ENCODE measurements at places on chromosomes 5 and 9.
A peak's percentile ranks its signal among the peaks of the same experiment; 100 is the strongest.

- no peak overlapping the region for H3K4me3 ChIP-seq
- H3K4me1 ChIP-seq: peaks cover 56% of the 10 kb centered on the region
- no peaks in the 10 kb centered on the region for H3K27me3 ChIP-seq
- no peak for DNase-seq
These were observed 27.2 kb downstream of the ARHGAP26 start for GRCh38 chr5:142797420-142797819.

DNA sequence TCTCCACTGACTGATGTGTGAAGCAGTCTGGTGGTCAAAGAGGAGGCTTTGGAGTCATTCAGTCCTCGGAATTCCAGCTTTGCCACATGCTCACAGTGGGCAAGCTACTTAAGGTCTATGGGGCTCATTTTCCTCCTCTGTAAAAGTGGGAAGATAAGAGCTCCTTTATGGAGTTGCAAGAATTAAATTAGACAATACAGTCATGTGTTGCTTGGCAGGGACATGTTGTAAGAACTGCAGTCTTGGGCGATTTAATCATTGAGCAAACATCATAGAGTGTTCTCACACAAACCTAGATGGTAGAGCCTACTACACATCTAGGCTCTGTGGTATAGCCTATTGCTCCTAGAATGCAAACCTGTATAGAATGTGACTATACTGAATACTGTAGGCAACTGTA is 253.9 kb downstream of the SH3GL2 start:
- DNase-seq: no peak
- no peak overlapping the region for H3K27ac ChIP-seq
- no peaks in the 10 kb centered on the region for H3K27me3 ChIP-seq
- no peak overlapping the region for H3K4me3 ChIP-seq
- H3K36me3 ChIP-seq: no peaks in the 10 kb centered on the region
- no peaks in the 10 kb centered on the region for H3K4me1 ChIP-seq

GRCh38 chr5:139064613-139065012 is 133.6 kb downstream of the SIL1 start:
- H3K27ac ChIP-seq: no peak overlapping the region
- no peak for DNase-seq
- H3K36me3 ChIP-seq: no peaks in the 10 kb centered on the region

DNA sequence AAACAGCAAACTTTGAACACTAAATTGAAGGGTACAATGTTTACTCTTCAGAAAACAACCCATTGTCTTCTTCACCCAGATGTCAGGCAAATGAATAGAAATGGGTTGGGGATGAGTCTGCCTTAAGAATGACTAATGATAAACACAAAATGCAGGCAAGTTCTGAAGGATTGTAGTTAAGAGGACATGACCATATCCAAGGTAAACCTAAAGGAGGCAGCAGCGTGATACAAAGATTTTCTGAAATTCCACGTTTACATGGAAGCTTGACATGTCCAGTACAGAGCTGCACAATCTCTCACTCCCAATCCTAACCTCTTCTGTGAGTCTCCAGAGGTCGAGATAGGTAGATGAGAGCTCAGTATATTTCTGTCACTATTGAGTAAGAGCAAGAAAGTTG is 1263.2 kb upstream of the CDH6 start:
- no peak overlapping the region for H3K4me3 ChIP-seq
- no peaks in the 10 kb centered on the region for H3K4me1 ChIP-seq
- H3K27me3 ChIP-seq: no peaks in the 10 kb centered on the region
- no peak for DNase-seq
- H3K36me3 ChIP-seq: no peaks in the 10 kb centered on the region

GRCh38 chr5:118863345-118863744 is 125.0 kb downstream of the DTWD2 start:
- H3K27ac ChIP-seq: no peak overlapping the region
- no peak for DNase-seq
- H3K4me1 ChIP-seq: no peaks in the 10 kb centered on the region
- no peaks in the 10 kb centered on the region for H3K36me3 ChIP-seq
- H3K4me3 ChIP-seq: no peak overlapping the region
- H3K27me3 ChIP-seq: no peaks in the 10 kb centered on the region

DNA sequence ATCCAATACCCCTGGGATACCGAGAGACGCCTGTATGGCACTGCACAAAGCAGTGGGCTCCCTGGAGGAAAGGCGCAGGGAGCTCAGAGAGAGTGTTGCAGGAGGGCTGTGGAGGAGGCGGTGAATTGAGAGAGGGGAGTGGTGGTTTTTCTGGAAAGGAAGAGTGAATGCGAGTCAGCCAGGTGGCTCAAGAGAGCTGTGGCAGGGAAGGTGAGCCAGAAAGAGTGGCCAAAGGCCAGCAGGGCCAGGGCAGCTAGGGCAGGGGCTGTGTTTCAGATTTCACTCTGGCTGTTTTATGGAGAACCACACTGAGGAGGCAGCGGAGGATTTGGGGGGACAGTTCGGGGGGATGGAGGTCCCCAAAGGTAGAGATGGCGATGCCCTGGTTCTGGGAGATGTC is 13.0 kb upstream of the DAB2IP start:
- no peaks in the 10 kb centered on the region for H3K36me3 ChIP-seq
- DNase-seq: no peak
- peaks cover 6% of the 10 kb centered on the region for H3K4me1 ChIP-seq

DNA sequence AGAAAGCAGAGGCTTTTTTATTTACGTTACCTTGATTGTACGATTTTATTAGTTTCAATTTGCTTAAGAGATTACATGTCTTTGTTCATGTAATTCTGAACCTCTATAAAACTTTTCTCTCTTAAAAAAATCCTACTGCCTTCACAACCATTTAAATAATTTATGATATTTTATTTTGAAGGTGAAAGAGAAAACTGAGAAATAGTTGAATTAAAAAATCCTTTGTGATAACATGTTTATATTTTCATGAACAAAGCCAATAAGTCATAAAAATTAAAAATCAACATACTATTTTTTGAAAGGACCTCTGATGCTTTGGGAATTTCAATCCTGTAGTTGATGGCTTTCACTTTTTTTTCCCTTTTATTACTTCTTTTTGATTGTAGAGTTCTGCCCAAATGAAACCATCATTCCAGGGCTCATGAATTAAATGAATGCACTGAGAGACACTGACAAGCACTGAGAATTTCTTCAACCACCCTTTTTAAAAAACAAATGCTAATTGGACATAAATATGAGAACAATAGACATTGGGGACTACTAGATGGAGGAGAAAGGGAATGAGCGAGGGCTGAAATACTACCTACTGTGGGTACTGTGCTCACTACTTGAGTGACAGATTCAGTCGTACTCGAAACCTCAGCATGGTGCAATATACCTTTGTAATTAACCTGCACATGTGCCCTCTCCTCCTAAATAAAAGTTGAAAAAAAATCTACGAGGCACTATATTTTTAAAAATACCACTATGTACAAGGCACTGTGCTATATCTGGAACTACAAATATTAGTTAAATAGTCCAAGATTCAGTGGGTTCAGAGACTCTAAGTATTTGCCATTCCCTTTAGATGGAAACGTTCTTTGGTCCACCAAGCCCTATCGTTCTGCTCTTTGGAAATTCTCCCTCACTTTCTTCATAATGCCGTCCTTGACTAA is 5.9 kb downstream of the CDKN2A start:
- no peak overlapping the region for H3K27ac ChIP-seq
- peaks cover under 1% of the 10 kb centered on the region for H3K4me1 ChIP-seq
- H3K36me3 ChIP-seq: no peaks in the 10 kb centered on the region

DNA sequence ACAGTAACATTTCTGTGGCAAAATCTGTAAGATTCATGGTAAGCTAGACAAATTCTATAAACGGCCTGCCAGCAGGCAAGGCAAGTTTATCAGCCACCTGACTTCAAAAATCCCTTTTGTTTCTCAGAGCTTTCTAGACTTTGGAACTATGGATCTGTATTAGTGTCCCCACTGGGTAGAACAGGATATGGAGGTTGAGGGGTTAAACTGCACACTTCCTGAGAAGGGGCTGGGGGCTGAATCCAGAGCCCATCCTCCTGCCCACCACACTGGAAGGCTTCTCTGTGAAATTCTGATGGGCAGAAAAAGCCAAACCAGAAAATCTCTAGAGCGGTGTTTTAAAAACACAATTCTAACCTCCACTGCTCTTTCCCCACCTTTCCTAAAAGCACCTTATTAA is 128.7 kb downstream of the ENTREP1 start:
- H3K4me3 ChIP-seq: no peak overlapping the region
- no peak overlapping the region for H3K27ac ChIP-seq
- no peaks in the 10 kb centered on the region for H3K27me3 ChIP-seq
- H3K36me3 ChIP-seq: no peaks in the 10 kb centered on the region
- H3K4me1 ChIP-seq: no peaks in the 10 kb centered on the region

DNA sequence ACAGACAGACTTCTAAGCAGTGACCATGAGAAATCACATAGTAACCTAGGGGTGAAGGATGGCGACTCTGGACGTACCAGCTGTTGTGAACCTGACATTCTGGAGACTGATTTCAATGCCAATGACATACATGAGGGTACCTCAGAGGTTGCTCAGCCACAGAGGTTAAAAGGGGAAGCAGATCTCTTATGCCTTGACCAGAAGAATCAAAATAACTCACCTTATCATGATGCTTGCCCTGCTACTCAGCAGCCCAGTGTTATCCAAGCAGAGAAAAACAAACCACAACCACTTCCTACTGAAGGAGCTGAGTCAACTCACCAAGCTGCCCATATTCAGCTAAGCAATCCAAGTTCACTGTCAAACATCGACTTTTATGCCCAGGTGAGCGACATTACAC is 38.0 kb upstream of the CCDC152 start:
- H3K36me3 ChIP-seq: no peaks in the 10 kb centered on the region
- no peak overlapping the region for H3K27ac ChIP-seq

GRCh38 chr5:14003936-14004335 is 59.4 kb upstream of the DNAH5 start:
- H3K4me1 ChIP-seq: no peaks in the 10 kb centered on the region
- no peaks in the 10 kb centered on the region for H3K36me3 ChIP-seq
- H3K27ac ChIP-seq: no peak overlapping the region
- no peak for DNase-seq
- H3K4me3 ChIP-seq: no peak overlapping the region
- H3K27me3 ChIP-seq: peaks cover 7% of the 10 kb centered on the region

DNA sequence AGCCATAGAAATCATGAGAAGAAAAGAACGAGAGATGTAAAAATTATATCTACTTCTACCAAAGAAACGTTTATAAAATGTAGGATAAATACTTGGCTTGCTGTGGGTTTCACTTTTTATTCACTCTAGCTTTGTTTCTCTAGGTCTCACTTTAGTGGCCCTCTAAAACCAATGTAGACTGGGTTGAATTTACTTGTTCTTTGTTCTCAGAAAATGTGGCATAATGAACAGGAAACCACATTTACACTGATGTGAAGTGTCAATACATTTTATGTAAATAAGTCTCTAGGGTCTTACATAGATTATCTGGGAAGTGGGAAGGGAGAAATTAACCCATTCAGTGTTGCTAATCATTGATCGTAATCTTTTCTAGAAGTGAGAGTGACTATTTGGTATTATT is 58.9 kb downstream of the PLPPR1 start:
- no peak for DNase-seq
- no peaks in the 10 kb centered on the region for H3K4me1 ChIP-seq
- H3K4me3 ChIP-seq: no peak overlapping the region
- no peak overlapping the region for H3K27ac ChIP-seq

DNA sequence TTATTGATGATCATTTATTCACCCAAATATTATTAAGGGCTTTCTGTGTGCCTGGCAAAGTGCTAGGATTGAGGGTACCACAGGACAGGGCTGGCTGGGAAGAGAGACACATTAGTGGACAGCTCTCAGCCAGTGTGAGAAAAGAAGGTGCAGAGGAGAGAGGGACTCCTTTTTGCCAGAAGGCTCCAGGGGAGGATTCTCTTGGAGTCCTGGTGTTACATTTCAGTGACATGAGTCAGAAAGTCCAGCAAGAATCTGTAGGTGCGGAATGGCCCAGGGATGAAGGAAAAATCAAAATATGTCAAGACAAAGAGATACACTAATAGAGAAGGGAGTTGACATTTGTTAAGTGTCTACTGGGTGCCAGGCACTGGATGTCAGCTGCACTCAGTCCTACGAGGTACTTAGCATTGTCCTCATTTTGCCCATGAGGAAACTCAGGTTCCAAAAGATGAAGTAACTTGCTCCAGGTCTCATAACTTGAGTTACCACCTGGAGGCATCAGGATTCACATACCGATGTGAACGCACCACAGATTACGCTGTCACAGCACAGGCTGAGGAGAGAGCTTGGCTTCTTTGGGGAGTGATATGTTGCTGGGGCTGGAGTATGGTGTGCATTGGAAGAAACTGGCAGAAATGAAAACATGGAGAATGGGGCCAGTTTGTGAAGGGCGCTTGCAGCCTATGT is 60.5 kb downstream of the RASGRF2 start:
- no peaks in the 10 kb centered on the region for H3K4me1 ChIP-seq
- H3K4me3 ChIP-seq: no peak overlapping the region
- no peak for DNase-seq

DNA sequence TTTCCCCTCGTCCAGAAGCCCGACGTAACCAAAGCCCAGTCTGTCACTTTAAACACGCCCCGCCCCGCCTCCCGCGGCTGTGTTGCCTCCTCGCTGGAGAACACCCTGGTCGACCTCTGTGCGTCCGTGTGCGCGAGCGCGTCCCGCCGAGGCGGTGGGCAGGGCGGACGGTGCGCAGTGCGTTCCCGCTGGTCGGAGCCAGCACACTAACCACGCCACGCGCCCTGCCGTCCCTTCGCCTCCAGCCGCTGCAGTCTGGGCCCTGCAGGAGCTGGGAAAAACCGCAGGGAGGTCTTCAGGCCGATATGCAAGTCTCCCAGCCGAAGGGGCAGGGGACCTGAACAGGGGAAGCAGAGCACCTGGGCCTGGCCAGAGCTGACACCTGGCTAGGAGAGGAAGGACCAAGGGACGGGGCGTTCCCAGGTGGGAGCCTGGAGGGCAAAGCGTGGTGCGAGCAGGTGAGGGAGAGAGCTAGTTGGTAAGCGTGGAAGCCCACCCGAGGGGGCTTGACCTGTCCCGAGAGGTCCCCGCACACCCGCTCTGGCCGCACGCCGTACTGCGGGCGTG is 1.3 kb upstream of the PHPT1 start:
- H3K27me3 ChIP-seq: peaks cover 55% of the 10 kb centered on the region
- peak overlapping the region; percentile 24 for H3K27ac ChIP-seq
- H3K4me3 ChIP-seq: peak overlapping the region; percentile 85
- H3K4me1 ChIP-seq: peaks cover 17% of the 10 kb centered on the region

DNA sequence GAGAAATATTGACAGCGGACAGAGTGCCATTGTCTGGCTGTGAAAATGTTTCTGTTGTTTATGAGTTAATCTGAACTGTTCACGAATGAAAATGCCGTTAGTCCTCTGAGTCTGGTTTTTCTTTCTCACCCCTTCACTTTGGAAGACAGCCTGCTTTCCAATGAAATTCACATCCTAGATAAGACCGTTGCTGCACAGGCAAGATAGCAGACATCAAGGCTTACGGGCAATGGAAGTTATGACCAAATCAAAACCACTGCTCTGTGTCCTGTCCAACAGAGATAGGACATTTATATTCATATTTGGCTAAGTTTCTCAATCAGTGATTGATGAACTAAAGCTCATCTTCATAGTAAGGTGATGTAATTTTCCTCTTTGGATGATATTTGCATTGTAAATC is 180.0 kb upstream of the DMAC1 start:
- no peaks in the 10 kb centered on the region for H3K36me3 ChIP-seq
- no peak overlapping the region for H3K4me3 ChIP-seq
- H3K4me1 ChIP-seq: peaks cover 59% of the 10 kb centered on the region
- no peak overlapping the region for H3K27ac ChIP-seq
- DNase-seq: no peak

GRCh38 chr5:160287378-160288051 is 24.8 kb downstream of the CCNJL start:
- peak overlapping the region; percentile 48 for H3K27ac ChIP-seq
- H3K4me1 ChIP-seq: no peaks in the 10 kb centered on the region
- no peak for DNase-seq
- H3K27me3 ChIP-seq: no peaks in the 10 kb centered on the region
- no peaks in the 10 kb centered on the region for H3K36me3 ChIP-seq
